ENCODE measurements at places on chromosomes 16 and 17.
A peak's percentile ranks its signal among the peaks of the same experiment; 100 is the strongest.

- DNase-seq, result no peak
Observed at GRCh38 chr16:85361441-85362118, 249.3 kb upstream of the CIBAR2 start.

- peak; percentile 55 for DNase-seq
Observed at GRCh38 chr17:74437702-74438101, 5.8 kb downstream of the GPRC5C start.

DNA sequence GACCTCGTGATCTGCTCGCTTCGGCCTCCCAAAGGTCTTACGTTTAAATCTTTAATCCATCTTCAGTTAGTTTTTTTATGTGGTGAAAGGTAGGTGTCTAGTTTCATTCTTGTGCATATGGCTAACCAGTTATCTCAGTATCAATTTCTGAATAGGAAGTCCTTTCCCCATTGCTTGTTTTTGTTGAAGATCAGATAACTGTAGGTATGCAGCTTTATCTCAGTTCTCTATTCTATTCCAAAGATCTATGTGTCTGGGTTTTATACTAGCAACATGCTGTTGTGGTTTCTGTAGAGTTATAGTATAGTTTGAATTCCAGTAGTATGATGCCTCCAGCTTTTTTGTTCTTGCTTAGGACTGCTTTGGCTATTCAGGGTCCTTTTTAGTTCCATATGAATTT is 65.2 kb downstream of the TNFRSF13B start:
- DNase-seq, result no peak

DNA sequence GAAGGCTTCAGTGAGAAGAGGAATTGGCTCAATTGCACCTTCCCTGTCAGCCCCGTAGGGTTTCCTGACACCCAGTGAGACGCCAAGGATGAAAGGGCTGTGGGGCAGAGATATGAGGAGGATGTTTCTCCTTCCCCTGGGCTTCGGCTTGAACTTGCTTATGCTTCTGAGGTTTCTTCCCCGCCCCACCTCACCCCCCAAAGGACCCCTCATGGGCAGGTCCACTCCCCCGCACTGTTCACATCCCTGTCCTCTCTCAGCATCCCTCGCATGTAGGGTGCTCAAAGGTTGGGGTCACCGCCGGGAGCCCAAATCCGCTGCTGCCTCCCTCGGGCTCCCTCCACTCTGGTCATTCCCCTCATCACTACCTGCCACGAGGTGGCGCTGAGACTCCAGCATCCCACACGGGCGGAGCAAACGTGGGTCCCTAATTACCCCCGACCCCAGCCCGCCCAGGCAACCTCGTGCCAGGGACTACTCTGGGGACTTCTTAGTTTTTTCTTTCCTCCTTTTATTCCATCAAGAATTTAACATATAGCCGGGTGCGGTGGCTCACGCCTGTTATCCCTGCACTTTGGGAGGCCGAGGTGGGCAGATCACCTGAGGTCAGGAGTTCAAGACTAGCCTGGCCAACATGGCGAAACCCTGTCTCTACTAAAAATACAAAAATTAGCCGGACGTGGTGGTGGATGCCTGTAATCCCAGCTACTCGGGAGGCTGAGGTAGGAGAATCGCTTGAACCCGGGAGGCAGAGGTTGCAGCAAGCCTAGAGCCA is 3.3 kb upstream of the TRARG1 start:
- DNase-seq, result peak; percentile 61

- peak; percentile 42 for DNase-seq
Observed at GRCh38 chr16:11852092-11852809, 909 bp upstream of the RSL1D1 start.

DNA sequence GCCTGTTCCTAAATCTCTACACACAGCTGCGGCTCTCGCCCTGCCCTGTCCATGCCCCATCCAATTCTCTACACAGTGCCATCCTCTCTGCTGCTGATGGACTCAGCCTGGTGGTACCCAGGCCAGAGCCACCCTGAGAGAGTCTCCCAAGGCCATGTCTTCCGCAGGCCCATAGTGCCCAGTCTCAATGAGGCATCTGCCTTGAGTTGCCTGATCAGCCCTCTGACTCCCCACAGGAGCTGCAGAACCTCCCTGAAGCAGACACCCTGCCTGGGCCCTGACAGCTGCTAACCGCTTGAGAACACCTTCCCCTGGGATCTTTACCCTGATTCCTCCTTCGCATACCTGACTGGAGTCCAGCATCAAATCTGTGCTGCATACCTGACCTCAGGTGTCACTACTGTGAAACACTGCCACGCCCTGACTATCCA is 13.3 kb downstream of the TSPOAP1 start:
- DNase-seq, result no peak

DNA sequence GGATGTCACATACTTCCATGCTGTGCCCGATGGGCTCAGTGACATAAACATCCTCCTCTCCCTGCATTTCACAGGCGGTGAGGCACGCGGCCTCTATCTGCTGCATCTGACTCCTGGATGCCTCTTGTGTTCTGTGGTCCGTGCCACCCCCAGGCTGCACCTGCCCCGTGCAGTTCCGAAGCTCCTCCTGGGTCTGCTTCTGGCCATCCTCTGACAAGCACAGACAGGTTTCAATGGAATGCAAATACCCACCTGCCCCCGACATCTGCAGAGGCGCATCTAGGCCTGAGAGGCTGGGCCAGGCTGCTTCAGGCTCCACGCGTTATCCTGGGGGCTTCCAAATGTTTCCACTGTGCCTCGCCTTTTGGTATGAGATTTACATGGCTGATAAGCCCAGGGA is 46.3 kb upstream of the DNAH17 start:
- no peak for DNase-seq

DNA sequence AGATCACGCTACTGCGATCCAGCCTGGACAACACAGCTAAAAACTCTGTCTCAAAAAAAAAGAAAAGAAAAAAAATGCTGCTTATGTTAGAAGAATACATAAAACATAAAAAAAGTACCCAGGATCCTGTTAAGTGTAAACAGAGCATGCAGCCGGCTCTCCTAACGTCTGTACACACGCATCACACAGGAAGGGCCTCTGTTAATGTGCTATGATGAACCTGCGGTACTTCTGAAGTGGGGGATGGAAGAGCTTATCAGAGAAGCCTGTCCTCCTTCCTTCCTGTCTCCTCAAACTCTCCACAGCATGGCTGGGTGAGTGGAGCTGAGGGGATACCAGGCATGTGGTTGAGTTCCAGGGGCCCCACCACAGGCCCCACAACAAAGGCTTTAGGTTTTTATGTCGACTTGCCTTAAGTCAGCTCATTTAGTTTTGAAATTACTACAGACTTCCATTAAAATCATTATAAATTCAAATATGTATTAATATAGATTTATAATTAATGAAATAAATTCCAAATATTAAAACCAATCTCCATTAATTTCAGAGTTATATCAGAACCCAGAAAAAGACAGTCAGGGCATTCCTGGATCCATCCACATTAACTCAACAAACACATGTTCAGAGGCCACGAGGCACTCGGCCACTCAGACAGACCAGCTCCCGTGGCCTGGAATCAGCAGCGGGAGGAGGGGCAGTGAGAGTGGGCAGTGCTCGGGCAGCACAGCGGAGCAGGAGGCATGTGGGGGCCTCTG is 11.7 kb downstream of the CCDC57 start:
- peak; percentile 97 for DNase-seq

GRCh38 chr16:58280146-58280845 is 14.5 kb downstream of the PRSS54 start:
- DNase-seq, result no peak

DNA sequence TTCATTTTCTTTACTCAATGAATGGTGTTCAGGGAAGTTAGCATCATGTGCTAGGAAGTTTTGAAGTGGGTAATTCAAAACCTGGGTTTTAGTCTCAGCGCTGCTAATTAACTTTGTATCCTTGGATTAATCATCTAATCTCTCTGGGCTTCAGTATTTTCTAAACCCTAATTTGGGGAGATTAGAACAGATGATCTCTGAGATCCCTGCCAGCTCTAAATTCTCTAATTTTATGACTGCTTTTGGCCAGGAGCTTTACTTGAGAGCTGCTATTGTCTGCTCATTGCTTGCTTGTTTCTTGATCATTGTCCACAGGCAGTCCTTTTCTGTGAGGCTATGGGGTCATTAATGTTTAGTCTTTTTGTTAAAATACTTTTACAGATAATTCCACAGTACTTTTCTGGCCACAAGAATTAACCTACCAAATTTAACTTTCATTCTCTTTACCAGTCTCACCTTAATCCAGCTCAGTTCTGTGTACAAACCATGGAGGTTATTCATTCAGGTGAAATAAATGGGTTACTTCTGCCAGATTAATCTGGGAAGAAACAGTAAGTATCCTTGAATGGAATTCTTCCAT is 28.4 kb upstream of the VWA3A start:
- DNase-seq, result no peak

DNA sequence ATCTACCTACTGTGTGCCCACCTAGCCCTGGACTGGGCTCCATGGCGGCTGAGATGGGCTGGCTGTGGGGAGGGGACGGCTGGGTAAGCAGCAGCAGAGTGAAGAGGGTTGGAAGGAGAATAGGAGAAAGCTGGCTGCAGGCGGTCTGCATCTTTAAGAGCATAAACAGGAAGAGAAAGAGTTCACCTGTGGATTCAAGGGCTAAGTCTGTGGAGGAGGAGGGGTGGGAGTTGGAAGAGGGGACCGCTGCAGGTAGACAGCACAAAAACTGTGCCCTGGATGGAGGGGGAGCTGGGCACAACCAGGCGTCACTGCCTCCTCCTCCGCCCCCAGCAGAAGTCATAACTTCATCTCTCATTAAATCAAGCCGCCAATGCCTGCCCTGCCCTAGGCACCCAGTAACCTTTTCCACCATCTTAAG is 677 bp downstream of the SLC13A2 start:
- no peak for DNase-seq

DNA sequence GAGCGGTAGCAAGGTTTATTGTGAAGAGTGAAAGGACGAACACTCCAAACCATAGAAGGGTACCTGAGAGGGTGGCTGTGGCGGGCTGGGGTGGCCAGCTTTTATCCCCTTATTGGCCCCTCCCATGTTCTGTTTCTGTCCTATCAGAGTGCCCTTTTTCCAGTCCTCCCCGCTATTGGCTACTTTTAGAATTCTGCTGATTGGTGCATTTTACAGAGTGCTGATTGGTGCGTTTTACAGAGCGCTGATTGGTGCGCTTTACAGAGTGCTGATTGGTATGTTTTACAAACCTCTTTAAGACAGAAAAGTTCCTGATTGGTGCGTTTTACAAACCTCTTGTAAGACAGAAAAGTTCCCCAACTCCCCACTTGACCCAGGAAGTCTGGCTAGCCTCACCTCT is 12.5 kb downstream of the GSG1L2 start:
- DNase-seq, result no peak

GRCh38 chr17:39277110-39277509 is 51.4 kb upstream of the STAC2 start:
- no peak for DNase-seq

GRCh38 chr17:39549747-39550573 is 57.8 kb downstream of the NEUROD2 start:
- DNase-seq, result no peak

DNA sequence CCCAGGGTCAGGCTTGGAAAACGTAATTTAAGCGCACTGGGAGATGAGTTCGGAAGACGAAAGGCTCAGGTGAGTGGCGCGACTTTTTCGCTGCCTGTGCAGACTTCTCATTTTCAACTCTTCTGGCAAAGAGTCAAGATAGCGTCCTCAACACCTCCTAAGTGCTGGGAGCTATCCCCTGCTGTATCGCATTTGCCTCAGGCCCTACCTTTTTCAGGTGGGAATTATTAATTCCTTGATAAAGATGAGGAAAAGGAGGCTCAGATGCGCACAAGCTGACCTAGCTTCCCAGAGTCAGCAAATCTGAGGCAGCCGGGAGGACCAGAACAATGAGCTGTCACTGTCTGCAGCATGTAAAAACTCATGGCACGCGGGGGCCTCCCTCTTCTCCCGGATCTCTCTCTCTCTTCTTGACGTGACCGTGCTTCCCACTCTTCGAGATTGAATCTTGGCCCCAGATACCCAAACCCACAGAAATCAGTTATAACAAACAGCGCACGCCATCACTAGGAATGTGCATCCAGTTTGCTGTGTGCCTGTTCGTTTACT is 512 bp upstream of the ADAMTS18 start:
- DNase-seq, result no peak

DNA sequence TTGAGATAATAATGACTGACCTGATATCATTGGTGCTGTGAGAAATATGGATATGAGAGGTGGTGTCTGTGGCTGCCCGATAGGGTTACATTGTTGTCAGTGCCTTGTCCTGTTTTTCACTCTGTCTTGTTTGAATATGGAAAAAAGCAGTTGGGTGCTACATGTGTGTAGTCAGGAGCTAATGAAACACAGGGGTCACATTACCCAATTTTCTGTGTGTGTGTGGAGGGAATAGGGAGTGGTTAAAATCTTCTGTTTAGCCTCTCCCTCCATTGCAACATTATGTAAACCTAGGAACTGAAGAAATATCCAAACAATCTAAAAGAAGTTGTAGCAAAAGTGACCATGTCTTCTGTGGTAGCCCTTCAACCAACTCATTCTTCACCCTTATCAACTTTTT is 527.7 kb upstream of the SOX9 start:
- no peak for DNase-seq

GRCh38 chr17:57178839-57179238 is 77.5 kb upstream of the MSI2 start:
- no peak for DNase-seq

DNA sequence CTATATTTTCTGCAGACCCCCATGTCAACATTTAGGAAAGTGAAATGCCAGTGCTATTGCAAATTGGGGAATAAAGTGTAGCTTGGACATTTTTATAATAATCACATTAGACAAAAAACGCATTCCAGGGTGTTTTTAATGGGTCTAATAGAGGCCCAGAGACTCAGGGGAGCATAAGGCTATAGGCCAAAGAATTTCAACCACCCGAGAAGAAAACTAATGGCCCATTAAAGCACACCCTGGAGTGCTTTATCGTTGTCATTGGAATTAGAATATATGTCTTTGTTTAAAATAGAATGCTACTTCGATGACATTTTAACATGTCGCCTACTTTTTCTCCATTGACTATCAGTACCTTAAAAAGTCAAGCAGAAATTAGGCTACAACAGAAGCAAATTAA is 414.1 kb upstream of the CDH8 start:
- no peak for DNase-seq

- no peak for DNase-seq
Observed at GRCh38 chr17:61152898-61153297, 246.7 kb upstream of the TBX2 start.

DNA sequence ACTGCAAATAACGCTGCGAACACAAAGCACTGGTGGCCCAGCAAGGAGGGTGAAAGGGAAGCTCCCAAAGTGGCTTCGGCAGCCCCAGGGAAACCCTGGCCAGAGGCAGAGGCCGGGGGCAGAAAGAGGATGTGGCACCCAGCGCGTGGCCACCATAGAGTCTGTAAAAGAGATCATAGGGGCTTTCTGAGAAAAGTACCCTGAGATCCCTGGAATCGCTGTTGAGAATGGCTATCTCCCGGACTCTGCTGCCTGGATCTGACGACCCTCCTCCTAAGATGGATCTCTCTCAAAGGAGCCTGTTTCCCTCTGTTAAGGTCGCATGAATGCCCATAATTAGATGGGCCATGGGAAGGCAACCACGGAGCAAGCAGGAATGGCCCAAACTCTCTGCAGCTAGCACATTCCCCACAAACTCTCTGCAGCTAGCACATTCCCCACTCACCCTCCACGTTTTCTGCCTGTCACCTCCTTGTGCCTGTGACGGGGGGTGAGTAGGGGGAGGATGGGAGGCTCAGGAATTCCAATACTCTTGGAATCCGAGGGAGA is 364.4 kb downstream of the XYLT1 start:
- no peak for DNase-seq

GRCh38 chr17:28865946-28866752 is 11.3 kb downstream of the ERAL1 start:
- DNase-seq, result no peak

GRCh38 chr17:50103252-50103651 is 8.1 kb downstream of the PDK2 start:
- DNase-seq, result no peak

- no peak for DNase-seq
Observed at GRCh38 chr16:3042376-3042775, 4.0 kb upstream of the MMP25 start.
